ENCODE measurements at places on chromosomes 6 and 20. TPM values are rescaled to one million over a fixed set of nuclear protein-coding genes. Genes with fewer than 3 reads are reported as not detected.
A peak's percentile ranks its signal among the peaks of the same experiment; 100 is the strongest.

- no peak for DNase-seq
Observed at GRCh38 chr20:36756496-36756895, 10.6 kb upstream of the NDRG3 start.

GRCh38 chr20:8997701-8998117, 71.2 kb upstream of the PLCB4 start:
- DNase-seq = no peak

DNA sequence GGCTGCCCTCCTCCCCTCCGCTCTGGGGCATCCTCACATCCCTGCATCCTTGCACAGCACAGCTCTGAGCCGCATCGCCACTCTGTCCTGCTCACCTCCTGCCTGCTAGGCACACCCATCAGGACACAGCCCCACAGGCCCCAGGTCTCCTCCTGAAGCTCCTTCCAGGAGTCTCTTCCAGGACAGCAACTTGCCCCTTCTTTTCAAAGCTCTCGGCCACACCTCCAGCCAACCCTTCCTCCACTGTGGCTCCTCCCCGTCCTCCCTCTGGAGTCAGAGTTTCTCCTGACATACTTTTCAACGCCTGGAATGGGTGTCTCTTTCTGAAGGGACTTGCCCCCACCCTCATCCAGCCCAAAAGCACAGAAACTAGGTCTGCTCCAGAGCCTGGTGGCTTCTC, 77.3 kb downstream of the SLC23A2 start:
- no peak for DNase-seq

DNA sequence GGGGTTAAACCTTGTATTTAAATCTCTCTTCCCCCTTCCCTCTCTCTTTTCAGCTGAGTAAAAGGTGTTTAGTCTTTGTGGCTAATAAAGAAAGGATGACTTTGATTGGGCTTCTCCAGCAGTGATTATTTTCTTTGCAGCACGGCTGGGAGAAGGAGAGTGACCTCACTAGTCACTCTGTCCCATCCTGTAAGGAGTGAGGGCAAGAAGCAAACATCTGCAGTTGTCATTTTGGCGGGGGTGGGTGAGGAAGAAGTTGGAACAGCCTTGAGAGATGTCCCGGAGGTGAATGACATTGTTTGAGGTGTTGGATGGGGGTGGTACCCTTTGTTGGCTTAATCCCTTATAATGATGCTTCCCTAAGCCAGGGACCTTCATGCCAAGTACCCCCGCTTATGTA, 223.6 kb downstream of the EYA2 start:
- no peak for DNase-seq

- peak; percentile 76 for DNase-seq
Observed at GRCh38 chr20:354298-354977, 7.5 kb downstream of the NRSN2 start.

GRCh38 chr6:27871924-27872638, 40.1 kb downstream of the OR2B2 start:
- DNase-seq = peak; percentile 98

- peak; percentile 3 for DNase-seq
Observed at GRCh38 chr6:98136333-98136732, 698.0 kb upstream of the POU3F2 start.

DNA sequence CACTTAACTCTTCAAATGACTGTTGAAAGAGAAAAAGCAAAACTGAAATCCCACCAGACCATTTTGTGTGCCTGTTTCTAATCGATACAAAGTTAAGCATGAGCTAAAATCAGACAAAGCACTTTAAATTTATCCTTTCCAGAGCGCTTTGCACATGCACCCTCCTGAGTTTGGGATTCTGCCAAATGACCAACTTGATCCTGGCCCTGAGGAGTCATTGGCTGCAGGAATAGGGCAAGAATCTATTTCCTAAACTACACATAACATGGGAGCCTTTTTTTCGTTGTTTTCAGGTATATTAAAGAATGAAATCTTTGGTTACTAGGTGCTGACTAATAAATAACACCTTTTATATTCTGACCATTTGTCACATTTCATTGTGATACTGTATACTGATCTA, 23.8 kb upstream of the MTHFD1L start:
- DNase-seq = no peak

DNA sequence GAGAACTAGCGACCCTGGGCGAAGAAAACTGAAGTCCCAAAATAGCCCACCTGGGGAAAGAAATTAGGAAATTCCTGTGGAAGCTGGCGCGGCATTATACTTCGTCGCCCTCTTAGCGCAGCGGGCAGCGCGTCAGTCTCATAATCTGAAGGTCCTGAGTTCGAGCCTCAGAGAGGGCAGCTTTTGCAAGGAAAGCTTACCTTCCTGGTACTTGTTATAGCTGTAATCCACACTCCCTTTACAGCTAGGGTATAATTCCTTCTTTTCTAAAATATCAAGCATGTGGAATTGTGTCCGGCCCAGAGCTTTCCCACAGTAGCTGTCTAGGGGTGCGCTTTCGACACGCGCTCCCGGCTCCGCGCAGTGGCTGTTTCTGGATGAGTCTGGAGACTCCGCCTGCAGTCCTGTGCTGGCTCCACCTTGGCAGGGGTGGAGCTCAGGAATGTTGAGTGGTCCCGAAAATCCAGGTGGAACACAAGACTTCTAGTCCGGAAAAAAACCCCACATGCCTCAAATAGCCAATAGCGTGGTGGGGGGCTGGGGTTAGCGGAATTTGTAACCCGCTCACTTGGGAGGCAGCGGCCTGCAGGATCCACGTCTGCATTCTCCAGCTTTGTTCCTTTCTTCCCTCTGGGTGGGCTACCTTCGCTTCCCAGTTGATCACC, 83.7 kb upstream of the ZNF322 start:
- no peak for DNase-seq

GRCh38 chr20:48850257-48850976, 22.6 kb upstream of the PREX1 start:
- DNase-seq = no peak

DNA sequence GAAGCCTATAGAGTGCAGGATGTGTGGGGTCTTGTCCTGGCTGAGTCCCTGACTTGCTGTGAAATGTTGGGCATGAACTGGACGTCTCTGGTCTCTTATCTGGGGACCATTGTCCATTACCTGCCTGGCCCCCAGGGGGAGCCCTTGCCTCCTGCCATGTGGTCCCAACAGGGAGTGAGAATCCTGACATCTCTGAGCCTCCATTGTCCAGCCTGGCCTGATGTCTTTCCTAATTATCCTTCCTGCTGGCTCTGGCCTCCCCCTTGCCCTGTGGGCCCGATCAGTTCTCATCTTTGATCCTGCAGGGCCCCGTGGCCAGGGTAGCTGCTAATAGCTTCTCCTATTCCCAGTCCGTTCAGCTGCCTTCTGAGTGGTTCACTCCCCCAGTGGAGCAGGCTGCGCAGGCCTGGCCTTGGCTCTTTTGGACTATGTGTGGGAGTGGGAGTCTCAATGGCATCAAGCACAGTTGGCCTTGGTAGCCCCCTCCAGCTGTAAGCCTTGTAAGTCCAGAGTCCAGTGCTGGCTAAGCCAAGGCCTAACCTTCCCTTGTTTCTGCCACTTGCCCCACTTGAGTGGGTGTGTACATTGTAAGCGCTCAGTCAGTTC, 77.9 kb upstream of the RALY start:
- DNase-seq = no peak

- no peak for DNase-seq
Observed at GRCh38 chr6:100512203-100512862, 47.6 kb upstream of the SIM1 start.

DNA sequence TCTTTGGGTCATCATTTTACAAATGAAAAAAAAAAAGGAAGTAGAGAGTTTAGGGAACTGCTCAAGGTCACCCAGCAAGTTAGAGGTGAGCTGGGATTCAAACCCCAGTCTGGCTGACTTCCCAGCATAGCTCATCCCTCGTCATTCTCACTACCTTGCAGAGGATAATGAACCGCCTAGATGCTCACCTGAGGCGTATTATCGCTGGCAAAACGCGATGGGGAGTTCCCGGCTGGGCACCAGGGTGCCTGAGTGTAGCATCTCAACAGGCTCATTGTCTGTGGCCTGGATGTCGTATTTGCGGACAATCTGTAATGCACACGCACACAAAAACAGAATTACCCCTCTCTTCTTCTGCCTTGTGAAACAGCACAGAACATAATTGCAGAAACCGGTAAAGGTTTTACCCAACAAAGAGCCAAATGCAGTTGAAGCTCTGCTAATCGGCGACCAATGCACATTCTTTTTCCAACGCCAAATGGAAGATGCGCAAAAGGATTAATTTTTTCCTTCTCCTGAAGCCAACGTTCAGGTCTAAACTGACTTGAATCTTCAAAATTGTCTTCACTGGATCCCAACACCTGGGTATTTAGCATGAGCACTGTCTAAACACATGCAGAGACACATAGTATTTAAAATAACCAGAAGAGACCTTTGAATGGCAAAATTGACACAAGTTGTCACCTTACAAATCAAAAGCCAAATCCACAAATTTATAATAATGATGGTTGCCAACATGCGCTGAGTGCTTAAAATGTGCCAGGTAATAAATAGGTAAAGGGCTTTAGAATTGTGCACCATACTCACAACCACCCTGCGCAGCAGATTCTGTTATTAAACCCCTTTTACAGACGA, 16.6 kb downstream of the CYP24A1 start:
- DNase-seq = no peak

GRCh38 chr6:157556671-157557430, 175.9 kb downstream of the ZDHHC14 start:
- DNase-seq = no peak

DNA sequence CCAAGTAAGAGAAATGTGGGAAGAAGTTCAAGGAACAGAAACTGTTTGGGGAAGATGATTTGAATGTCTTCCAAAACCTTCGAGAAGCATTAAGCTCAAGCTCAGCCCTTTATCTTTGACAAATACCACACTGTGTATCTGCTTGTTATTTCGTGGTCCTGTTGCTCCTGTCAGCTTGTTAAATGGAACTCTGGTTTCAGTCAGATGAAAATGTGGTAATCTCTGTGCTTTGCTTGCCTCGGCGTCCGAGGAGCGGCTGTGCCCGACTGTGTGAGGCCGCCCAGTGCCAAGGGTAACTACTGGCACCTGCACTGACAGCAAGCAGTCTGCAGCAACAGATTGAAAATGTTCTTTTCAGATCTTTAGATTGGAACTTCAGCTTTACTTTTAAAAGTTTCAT, 577.9 kb upstream of the FLRT3 start:
- DNase-seq = no peak

GRCh38 chr6:47133230-47134000, 91.3 kb upstream of the ADGRF1 start:
- DNase-seq = no peak

DNA sequence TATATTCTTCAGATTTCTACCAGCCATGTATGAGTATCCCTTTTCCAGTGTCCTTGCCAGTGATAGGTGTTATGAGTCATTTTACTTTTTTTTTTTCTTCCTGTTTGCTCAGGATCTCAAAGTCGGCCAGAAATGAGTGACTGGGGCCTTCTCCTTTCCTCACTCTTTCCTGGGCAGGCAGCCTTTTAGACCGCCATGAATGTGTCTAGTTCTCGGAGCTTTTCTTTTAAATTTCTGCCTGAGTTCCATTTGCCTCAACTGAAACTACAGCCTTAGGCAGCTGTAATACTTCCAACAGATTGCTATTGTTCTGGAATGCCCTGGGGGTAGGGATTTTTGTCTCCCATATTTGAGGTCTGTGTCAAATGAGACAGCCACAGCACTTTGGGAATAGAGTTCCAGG, 83.7 kb downstream of the STXBP5 start:
- no peak for DNase-seq

DNA sequence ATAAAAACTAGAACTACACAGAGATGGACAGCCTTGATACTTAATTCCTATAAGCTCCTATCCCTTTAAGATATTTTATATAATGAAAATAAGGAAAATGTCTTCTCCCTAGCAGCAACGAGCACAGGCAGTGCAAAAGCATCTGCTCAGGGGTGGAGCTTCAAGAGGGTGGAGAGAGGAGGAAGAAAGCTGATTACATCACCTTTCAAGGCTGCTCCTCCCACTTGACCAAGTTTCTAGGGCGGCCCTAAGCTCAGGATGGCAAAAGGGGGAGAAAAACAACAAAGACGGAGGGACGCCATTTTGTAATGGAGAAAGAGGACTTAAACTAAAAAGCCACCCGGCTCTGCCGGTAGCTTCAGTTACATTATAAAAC, 2.2 kb downstream of the PPP1R10 start:
- DNase-seq = peak; percentile 99

DNA sequence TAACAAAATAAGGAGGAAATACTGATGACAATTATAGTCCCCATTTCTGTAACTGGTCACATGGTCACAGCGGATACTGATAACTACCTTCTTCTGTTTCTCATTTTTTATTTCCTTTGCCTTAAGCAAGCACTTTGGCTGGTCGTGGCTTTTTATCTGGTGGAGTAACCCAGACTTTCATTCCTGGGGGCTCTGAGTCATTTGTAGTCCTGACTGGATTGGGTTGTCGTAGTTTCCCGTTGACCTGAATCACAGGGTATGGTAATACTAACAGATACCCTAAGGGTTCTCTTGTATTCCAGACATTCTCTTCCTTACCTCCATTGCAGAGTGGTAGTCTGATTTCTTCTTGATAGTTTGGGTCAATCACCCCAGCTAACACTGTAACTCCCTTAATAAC, 500.3 kb upstream of the ADGRB3 start:
- DNase-seq = no peak

GRCh38 chr20:17619351-17620093, 49.6 kb downstream of the DSTN start:
- no peak for DNase-seq

DNA sequence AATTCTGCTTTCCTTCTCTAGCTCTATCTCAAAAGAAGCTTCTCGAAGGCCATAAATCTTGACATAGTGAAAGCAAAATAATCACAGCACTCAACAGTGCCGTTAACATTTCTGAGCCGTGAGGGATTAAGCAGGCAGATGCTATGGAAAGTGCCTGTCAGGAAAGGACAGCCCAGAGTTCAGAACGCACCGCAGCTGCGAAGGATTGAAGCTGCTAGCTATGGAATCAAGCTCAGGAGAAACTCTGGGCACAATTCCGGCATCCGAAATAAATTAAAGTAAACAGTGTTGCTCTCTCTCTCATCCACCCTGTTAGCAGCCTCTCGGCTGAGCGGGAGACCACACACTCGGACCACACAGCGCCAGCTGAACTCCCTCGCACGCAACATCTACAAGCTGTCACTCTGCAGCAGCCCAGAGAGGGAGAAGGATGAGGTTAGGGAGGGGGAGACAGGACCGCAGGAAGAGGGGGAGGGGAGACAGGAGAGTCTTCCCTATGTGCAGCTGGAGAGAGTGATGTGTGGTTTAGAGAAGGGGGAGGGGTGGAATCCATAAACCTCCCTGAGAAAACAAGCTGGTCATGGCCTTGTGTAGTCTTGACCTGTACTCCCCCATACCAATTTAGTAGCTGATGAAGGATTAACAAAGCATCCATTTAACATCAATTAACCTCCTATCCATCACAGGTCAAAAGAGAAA, 9.0 kb downstream of the EXOC2 start:
- DNase-seq = peak; percentile 84

The IL17F gene
- 0.53 TPM for polyA plus RNA-seq

The ZBP1 gene
- not detected for polyA plus RNA-seq

The ADGB gene
- 0.95 TPM for polyA plus RNA-seq

The PTK7 gene
- polyA plus RNA-seq = 229 TPM

The MTFR2 gene
- polyA plus RNA-seq = 3.4 TPM

The PKHD1 gene
- polyA plus RNA-seq = 35.8 TPM

The SAMHD1 gene
- polyA plus RNA-seq = 25.6 TPM

The TFAP2A gene
- 32.1 TPM for polyA plus RNA-seq

The EFCAB8 gene
- polyA plus RNA-seq = 0.06 TPM

The IP6K3 gene
- 0.83 TPM for polyA plus RNA-seq

The C6orf118 gene
- polyA plus RNA-seq = 3.8 TPM

The ZNF133 gene
- polyA plus RNA-seq = 35.1 TPM

The TSBP1 gene
- polyA plus RNA-seq = 0.74 TPM

The DUSP15 gene
- 23.0 TPM for polyA plus RNA-seq

The SYCP2L gene
- 3.4 TPM for polyA plus RNA-seq

The DEF6 gene
- 4.7 TPM for polyA plus RNA-seq

The BNIP5 gene
- polyA plus RNA-seq = 0.19 TPM

The PRDM1 gene
- polyA plus RNA-seq = 3.1 TPM
